Stimulated activated CD8-positive, alpha-beta memory T cell treated with anti-CD3 and anti-CD28 coated beads, Interleukin-2, amount 100 ng/mL, for 1 hour (primary cell): ENCODE measurements at places on chromosomes 13 and 19.

DNA sequence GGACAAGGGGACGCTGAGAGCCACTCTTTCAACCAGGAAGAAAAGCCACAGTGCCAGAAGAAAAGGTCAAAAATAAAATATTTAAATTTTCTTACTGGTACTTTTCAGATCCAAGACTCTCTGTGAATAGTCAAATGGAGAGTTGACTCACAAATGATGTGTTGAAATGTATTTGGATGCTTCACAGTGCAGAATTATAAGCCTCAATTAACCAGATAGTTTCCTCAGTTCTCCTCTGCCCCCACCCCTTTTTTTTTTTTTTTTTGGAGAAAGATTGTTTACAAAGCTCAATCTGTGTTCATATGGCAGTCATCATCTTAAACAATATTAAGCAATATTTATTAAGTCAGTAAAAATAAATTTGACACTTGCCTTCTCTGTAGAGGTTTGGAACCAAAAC lies 470.8 kb downstream of the FGF9 start:
- no peak for DNase-seq

GRCh38 chr13:44211286-44211685 lies 162.3 kb upstream of the SERP2 start:
- DNase-seq, result no peak

GRCh38 chr19:19900139-19900728 lies 512 bp upstream of the ZNF93 start:
- DNase-seq, result no peak

- DNase-seq, result no peak
These were observed 112.9 kb downstream of the TUBA3C start for GRCh38 chr13:19068691-19069090.

DNA sequence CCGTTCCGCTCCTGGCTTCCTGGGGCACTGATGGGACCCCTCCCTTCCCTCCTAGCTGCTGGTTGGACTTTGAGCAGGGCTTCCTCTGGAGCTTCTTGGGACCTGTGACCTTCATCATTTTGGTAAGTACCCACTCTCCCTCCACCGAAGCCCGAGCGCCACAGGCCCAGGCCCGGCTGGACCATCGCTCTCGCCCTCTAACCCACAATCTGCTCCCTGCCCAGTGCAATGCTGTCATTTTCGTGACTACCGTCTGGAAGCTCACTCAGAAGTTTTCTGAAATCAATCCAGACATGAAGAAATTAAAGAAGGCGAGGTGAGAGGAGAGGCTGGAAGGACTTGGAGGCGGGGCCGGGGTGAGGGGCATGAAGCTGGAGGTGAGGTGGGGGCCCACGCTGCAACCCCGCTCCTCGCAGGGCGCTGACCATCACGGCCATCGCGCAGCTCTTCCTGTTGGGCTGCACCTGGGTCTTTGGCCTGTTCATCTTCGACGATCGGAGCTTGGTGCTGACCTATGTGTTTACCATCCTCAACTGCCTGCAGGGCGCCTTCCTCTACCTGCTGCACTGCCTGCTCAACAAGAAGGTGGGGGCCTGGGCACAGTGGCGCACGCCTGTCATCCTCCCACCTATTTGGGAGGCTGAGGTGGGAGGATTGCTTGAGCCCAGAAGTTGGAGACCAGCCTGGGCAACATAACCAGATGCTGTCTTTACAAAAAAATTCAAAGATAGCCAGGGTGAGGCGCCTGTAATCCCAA lies 12.3 kb downstream of the DDX39A start:
- DNase-seq, result no peak

DNA sequence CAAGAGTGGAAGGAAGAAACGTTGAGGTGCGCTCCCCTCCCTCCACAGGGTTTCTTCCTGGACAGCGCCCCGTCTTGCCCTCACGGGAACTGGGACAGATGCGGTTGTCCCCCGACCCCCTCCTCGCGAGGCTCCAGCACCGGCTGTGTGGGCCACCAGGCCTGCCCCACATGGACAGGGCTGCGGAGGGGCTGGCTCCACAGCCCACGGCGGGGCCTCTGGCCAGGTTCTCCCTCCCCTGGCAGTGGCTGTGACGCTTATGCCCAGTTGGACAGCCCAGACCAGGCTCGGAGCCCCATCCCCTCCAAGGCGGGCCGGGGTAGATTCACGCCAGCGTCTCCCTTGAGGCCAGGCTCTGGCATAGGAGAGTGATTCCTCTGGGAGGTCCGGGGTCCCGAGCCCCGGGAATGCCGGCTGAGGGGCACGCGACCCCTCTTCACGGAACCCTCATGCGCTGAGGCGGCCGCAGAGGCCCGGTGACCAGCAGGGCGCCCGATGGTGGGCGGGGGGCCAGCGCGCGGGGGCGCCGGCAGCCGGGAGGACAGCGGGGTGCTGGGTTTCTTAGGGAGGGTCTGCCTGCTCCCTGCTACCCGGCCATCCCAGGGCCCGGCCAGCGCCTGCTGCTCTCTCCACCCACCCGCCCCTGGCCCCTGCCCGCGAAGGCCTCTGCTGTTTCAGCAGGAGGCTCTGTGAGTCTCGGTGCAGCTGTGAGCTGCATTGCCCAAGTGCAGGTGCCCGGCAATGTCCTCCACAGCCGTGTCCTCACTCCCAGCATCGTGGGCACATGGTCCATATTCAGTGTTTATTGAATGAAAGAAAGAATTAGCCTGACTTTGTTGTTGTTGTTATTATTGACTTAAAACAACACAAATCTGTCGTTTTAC lies 20.3 kb upstream of the GAS6 start:
- no peak for DNase-seq

- DNase-seq, result no peak
These were observed 21.7 kb downstream of the PRKCSH start for GRCh38 chr19:11457115-11457514.

DNA sequence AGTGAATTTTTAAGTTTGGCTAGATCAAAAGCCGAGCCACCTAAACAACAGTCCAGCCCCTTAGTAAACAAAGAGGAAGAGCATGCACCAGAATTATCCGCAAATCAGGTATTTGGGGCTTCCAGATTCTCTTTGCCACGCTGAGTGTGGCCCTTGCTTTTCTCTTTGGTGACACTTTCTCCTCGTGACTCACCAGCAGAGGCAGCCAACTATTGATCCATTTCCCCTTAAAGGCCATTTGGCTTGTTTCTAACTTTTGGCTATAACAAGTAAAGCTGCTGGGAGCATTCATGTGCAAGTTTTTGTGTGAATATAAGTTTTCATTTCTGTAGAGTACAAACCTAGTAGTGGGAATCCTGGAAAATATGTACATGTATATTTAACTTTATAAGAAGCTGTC lies 17.6 kb upstream of the WDR88 start:
- DNase-seq, result no peak

DNA sequence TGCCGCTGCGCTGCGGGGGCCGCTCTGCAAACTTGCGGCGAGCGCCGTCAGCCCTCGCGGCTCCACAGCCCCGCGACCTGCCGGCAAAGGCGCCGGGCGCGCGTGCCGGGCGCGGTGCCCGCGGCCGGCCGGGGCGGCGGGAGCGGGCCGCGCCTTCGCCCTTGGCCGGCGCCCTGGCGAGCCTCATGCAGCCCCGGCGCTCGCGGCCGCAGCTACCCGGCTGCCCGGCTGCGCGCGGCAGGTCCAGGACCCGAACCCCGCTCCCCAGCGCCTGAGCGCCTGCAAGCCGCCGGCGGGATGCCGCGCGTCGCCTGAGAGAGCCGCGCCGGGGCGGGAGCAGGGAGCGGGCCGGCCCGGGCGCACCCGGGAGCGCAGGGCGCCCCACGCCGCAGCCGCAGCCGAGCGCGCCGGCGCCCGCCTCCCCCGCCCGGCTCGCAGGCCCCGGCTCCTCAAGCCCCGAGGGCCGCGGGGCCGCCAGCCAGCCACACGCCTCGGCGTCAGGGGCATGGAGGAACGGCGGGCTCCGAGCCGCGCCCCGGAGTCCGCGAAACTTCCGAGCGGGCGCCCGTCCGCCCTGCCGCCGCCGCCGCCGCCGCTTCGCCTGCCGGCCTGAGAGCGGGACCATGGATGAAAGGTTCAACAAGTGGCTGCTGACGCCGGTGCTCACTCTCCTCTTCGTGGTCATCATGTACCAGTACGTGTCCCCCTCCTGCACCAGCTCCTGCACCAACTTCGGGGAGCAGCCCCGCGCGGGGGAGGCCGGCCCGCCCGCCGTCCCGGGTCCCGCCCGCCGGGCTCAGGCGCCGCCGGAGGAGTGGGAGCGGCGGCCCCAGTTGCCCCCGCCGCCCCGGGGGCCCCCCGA lies 564 bp downstream of the HS6ST3 start:
- no peak for DNase-seq

DNA sequence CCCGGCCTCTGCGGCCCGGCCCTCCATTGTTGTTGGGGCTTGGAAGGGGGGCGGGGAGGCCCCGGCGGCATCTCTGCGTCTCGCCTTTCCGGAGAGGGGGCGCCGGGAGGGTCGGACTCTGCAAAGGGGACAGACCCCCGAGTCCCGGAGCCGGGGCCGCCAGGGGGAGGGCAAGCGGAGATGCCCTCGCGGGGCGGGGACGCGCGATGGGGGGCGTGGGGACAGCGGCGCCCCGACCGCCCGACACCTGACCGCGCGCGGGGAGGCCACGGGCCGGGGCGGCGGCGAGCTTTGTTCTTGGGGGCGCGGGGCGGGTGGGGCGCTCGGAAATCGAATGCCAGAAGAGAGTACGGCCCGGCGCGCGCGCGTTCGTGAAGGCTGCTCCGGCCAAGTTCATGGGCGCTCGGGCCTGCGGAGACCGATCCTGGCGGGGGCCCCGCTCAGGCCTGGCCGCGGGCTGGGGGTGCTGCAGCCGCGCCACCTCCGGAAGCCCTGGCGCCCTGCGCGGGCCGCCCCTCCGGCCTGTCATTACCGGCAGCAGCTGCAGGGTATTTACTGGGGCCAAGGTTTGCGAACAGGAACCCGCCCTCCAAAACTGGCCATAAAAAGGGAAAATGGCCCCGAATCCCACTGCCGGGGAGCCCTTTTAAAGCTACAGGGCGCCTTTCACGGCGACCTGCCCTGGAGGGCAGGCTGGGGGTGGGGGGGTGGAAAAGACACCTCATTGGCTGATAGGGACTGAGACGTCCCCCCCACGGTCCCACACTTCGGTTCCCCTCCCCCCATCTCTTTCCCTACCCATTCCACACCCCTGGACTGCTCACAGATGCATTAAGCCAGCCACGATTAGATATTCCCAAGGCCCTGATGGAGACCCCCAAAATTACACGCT lies 11.1 kb upstream of the NANOS3 start:
- no peak for DNase-seq

- no peak for DNase-seq
These were observed 305.1 kb downstream of the ITGBL1 start for GRCh38 chr13:101757446-101758039.

GRCh38 chr19:41328842-41329225 lies 18.9 kb downstream of the CCDC97 start:
- no peak for DNase-seq

DNA sequence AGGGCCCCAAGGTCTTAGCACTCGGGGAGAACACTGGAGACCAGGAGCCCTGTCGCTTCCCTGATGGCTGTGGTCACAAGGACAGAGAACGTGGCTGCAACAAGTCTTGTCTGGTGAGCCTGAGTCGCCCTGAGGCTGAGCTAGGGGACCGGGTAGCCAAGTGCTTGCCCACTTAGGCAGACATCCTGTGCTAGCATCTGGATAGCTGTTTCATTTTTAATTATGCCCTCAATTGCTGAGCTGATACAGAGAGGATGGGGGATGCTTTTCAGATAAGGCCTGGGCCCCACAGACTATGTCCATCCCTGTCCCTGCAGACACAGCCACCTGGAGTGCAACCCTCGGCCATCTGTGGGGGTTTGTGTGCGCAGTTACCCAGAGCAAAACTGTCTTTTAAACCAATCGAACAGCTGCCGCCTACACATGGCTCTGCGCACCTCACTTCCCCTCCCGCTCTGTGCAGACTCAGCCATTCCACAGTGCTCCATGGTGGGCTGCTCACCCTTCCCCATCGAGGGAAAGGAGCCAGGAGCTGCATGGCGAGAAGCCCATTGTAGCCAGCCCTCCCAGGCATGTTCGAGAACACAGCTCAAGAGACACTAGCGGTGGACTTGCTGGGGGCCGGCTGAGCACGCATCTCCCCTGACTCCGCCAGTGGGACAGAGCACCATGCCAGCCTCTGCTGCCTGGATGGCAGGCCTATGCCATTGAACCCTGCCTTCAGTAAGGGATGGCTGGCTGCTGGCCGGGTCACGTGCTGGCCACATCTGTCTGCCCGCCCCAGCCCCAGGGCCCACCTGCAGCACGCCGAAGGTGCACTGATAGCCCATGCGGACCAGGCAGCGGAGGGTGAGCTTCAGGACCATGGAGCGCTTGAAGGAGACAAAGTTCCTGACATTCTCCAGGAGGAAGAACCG lies 19.4 kb upstream of the EIF3G start:
- no peak for DNase-seq

DNA sequence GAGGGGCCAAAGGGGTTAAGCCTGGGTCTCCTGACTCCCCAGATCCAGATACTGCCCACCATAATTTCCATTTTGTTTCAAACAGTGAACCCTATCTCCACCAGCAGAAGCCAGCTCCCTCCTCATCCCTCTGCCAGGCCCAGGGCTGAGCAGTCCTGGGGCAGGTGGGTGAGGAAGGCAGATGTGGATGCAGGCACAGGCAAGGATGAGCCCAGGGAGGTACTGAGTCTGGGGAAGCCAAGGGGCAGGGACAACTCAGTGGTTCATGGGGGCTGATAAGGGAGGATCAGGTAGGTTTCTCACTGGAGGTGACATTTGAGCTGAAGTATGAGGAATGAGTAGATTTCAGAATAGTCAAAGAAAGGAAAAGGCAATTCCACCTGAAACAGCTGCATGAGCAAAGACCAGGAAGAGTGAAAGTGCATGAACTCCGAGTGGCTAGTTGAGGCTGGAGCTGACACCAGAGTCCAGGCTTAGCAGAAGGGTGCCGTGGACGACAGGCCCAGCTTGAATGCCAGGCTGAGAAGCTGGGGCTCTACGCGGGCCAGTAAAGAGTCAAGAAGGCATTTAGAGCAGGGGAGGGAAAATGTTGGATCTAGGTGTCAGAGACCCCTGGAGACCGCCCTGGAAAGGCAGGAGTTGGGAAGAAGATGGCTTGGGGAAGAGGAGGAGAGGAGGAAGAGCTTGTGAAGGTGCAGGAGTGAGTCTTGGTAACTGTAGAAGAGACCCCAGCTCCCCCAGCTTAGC lies 10.3 kb downstream of the CIC start:
- DNase-seq, result no peak

DNA sequence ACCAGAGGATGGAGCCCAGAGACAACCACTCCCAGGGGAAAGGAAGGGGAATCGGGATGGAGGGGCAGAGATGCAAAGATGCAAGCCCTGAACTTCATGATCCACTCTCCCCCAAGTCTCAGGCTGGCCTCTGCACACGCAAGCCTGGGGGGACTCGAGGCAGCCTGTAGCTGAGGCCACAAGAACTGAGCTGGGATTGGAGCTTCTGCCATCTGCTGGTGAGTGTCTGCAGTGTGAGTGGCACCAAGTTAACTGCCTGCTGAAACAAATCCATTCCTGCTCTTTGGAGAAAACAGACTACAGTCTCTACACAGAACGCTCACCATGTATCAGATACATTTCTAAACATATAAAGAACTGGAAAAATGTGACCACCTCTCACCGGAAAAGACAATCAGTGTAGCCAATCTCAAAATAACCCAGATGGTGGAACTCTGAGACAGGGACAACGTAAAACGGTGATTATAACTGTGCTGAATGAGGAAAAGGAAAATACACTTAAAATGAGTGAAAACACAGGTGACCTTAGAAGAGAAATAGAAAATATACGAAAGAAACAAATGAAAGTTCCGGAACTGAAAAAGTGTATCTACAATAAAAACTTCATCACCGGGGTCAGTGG lies 62.1 kb downstream of the KLF2 start:
- no peak for DNase-seq

- DNase-seq, result no peak
These were observed 212.7 kb upstream of the EDNRB start for GRCh38 chr13:78131346-78131745.

- DNase-seq, result no peak
These were observed 28.5 kb upstream of the ARGLU1 start for GRCh38 chr13:106596275-106596937.

GRCh38 chr19:48445256-48445605 lies 552 bp upstream of the GRWD1 start:
- no peak for DNase-seq
